Effector memory CD8-positive, alpha-beta T cell (primary cell): ENCODE measurements at places on chromosomes 3 and 15.

DNA sequence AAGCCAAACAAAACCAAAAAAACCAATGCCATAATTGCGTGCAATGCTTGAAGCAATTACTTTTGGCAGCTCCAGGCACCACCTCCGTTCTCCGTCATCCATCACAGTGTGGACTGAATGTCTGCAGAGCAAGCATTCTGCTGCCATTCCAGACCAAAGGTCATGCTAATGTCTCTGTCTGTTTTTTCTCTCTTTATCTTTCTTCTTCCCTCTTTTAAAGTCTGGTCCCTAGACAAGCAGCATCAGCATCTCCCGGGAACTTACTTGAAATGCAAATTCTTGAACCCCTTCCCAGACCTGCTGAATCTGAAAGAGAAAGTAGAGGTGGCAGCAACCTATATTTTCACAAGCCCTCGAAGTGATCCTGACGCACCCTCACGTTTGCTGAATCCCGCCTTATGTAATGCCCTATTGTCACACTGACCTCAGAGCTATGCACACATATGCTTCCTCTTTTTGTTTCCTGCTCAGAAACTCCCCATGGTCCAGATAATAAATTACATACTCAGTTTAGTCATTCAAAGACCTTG lies 297.3 kb upstream of the PROK2 start:
- no peak for DNase-seq

DNA sequence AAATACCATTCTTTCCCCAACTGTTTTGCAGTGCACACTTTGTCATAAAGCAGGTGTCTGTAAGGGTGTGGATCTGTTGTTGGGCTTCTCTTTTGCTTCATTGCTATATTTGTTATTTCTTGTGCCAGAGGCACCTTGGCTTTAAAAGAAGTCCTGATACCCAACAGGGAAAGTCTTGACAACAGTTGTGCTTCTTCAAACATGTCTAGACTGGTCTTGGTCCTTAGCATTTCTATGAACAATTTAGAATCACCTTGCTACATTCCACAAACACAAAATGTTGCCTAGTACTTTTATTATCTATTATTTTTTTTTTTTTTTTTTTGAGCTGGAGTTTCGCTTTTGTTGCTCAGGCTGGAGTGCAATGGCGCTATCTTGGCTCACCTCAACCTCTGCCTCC lies 233.7 kb downstream of the SLCO3A1 start:
- no peak for DNase-seq

DNA sequence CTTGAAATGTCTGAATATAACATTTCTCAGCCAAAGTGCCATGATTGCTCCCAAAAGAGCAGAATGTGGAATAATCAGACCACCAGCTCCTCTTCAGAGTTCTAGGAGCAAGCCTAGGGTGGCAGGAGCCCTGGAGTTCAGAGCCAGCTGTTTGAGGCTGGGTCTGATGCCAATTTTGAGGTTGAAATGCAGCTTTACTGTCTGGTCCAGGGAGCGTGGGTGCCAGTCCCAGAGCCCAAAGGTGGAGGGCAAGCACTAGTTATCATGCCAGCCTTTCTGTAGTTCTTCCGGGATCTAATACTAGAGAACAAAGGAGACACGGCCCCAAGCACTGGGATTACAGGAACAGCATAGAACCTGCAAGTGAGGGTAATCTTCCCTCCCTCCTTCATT lies 69.3 kb downstream of the TNFAIP8L3 start:
- no peak for DNase-seq

DNA sequence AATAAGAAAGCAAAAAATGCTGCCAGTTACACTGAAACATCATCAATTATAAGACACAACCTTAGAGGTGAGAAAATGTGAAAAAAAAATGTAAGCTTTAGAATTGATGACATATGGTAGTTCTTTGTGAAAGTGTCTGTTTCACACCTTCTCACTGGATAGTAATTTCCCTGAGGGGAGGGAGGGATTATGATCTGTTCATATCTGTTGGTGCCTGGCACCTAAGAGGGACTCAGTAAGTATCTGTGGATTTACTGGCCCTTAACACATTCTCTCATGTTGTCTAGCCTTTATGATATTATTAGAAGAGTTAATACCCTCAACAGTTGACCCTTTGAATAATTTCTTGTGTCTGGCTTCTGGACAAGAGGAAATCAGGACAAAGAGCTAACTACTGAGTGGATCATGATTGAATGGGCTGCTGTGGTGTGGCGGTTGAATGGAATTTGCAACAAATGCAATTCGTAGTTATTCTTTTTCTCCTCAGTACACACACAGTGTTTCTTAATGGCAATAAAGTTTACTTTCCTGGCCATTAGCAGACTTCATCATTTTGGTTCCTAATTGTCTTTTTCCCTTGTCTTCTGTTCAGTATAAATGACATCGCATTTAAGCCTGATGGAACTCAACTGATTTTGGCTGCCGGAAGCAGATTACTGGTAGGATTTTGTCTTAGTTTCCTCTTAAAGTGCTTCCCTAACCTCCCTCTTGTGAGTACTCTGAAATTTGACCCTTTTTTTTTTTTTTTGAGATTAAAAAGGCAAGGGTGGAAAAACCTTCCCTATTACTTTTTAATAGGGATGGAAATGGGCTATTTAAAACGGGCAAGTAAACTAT lies 9.5 kb downstream of the IFT122 start:
- DNase-seq, result no peak

DNA sequence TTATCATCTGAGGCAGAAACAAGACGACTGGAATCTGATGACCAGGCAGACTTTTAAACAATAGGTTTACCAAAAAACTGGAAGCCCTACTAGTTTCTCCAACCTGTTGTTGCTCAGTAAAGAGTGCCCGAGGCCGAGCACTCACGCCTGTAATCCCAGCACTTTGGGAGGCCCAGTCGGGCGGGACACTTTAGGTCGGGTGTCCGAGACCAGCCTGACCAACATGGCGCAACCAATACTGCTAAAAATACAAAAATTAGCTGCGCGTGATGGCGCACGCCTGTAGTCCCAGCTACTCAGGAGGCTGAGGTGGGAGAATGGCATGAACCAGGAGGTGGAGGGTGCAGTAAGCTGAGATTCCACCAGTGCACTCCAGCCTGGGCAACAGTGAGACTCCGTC lies 1.1 kb upstream of the WDR5B start:
- no peak for DNase-seq

GRCh38 chr15:97730315-97730714 lies 230.2 kb upstream of the ARRDC4 start:
- no peak for DNase-seq

DNA sequence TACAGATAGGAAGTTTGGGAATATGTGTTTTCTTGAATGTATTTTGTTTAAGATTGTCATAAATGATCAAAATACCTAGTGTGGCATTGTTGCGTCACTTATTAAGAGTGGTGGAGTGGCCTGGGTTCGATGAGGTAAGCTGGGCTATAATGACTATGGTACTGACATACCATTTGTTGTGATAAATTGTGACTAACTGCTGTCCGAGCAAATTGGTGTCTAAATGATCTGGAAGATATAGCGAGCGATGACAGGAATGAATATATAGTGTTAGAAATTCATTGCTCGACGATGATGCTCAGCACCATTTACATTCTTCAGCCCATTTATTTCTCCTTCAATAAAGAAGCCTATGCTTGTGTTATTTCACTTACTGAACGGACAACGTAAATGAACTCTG lies 123.3 kb downstream of the MCTP2 start:
- DNase-seq, result no peak

GRCh38 chr15:40929660-40930429 lies 705 bp downstream of the DLL4 start:
- no peak for DNase-seq

DNA sequence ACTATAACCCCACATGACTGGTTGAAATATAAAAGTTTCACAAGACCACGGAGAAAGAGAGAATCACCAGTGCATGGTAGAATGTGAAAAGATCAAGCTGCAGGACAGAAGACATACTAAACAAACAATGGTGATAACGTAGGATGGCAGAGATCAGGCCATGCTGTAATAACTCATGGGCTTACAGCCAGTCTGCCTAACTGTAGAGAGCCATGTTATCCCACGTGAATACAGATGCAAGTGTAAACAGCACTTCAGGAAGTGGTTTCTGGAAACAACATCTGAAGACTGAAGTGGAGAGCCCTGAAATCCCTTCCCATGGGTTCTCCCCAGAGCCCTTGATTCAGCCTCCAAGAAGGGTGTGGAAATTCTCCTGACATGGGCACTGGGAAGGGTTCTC lies 103.2 kb upstream of the SLCO2A1 start:
- DNase-seq, result no peak

GRCh38 chr3:58154626-58155449 lies 55.9 kb downstream of the DNASE1L3 start:
- DNase-seq, result no peak

- peak; percentile 1 for DNase-seq
Observed at GRCh38 chr15:62509395-62509958, 344.4 kb upstream of the C2CD4B start.

DNA sequence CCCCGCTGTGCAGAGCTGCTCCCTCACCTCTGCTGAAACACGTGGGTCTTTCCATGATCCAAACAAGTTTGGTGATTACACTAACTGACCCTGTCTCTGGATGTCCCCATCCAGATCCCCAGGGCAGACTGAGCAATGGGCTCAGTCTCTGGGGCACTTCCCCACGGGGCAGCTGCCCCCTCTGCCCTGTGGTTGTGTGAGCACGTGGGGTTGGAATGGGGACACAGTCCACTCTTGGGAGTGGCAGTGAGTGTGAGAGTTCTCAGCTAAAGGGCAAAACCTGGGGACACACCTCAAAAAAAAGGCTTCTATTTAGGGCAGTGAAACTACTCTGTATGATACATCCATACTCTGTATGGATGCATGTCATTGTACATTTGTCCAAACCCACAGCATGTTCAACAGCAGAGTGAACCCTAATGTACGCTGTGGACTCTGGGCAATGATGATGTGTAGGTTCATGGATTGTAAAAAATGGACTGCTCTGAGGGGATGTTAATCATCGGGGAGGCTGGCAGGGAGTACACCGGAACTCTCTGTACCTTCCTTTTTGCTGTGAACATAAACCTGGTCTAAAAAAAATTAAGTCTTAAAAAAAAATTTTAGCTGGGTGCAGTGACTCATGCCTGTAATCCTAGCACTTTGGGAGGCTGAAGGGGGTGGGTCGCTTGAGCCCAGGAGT lies 49.9 kb upstream of the BLM start:
- no peak for DNase-seq

- no peak for DNase-seq
Observed at GRCh38 chr3:184545769-184546168, 15.8 kb upstream of the EPHB3 start.

- DNase-seq, result no peak
Observed at GRCh38 chr15:61880084-61880483, 180.2 kb downstream of the VPS13C start.

GRCh38 chr3:189547448-189547847 lies 83.7 kb upstream of the TP63 start:
- DNase-seq, result no peak

DNA sequence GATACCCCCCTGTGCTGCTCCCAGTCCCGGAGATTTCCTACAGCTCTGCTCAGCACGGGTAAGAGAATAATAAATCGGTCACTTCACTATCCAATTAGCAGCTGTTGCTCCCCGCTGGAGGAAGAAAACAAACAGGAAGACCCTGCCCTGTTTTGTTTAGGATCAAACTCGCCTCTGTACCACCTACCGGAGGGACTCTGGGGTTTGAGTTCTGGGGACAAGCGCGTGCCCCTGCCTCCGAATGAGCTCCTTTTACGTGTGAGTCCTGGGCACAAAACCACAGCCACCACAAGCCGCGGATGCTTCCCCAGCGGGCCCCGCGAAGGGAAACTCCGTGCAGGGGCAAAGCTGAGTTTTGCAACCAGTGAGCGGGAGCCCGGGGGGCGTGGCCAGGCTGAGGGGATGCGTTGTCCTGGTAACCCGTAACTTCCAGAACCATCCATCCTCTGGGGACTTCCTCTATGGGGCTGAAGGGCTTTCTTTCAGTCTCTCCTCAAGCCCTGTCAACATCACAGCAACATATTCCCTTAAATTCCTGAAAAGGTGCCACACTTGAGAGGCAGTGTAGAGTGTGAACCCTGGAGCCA lies 315.7 kb upstream of the PROK2 start:
- peak; percentile 51 for DNase-seq

DNA sequence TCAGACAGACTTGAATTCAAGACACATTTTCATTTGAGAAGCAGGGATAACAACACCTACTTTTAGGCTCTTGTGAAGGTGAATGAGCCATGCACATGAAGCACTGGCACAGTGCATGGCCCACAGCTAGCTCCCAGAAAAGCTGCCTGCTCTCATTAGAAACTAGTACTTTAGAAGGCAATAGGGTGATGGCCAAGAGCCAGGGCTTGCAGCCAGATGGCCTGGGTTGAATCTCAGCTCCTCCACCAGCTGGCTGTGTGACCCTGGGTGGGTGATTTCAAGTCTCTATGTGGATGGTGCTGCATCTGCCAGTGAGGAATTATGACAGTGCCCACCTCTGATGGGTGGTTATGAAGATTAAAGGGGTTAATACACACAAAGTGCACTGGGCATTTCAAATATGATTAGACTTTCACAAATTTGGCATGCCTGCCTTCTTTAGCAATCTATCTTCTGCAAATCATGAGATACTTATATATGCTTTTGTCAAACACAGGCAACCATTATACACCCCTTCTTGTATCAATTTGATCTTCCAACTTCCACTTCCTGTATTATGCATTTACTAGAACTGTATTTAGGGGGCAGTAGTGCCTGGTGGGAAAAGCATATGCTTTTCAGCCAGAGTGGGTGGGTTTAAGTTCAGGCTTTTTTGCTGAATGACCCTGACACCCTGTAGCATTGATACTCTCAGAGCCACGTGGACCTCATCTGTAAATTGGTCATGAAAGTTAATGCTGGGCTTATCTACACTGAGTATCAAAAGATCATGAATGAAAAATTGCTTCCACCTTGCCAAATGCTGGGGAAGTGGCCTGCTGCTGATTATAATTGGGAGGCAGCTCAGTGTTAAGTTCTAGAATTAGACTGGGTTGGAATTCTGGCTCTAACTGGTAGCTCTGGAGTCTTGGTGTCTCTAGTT lies 34.7 kb upstream of the RBP1 start:
- no peak for DNase-seq

GRCh38 chr3:136546720-136547119 lies 205.5 kb downstream of the STAG1 start:
- DNase-seq, result no peak

GRCh38 chr3:18386274-18386890 lies 38.8 kb downstream of the SATB1 start:
- DNase-seq, result no peak

DNA sequence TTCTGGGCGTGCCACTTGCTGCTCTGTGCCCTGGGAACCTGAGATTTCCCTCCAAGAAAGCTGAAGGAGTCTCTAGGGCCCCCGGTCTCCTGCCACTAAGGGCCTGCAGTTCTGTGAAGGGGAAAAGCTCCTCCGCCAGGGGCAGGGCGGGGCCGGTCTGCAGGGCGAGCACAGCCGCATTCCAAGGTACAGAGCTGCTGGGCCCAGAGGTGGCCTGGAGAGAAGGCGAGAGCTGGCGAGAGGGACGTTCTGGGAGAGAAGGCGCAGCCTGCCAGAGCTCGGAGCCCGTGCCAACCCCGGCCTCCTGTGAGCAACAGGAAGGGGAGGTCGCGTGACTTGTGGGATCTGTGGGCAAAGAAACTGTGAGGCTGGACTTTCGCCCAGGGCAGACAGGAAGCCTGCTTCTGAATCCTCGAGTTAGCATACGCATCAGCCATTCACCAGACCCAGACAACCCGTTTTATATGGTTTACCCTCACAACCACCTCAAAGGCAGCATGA lies 500.4 kb downstream of the SHQ1 start:
- DNase-seq, result no peak
